ENCODE measurements at places on chromosomes 4 and X. TPM values are rescaled to one million over a fixed set of nuclear protein-coding genes. Genes with fewer than 3 reads are reported as not detected.

- no peak for DNase-seq
Observed at GRCh38 chrX:32545101-32545500, 666.2 kb downstream of the DMD start.

Gene ARHGAP6
- total RNA-seq, result 4.4 TPM

DNA sequence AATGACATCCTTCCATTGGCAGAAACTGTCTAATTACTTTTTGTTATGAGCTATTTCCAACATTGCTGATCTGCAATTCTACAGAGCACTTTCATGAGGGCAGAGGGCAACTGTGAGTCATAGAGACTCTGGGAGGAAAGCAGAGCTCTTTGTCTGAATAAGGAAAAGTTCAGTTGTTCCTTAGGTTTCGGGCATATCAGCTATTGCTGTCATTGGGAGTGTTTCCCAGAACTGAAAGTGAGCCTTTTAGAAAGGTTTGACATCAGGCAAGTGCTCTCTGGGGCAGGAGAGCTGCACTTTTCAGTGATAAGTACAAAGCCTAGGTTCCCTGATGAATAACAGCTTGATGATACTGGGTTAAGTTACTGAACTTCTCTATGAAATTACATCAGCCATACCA lies 119.2 kb upstream of the EDNRA start:
- DNase-seq, result peak; percentile 80

GRCh38 chr4:155690044-155690837 lies 23.6 kb downstream of the GUCY1A1 start:
- DNase-seq, result no peak

GRCh38 chr4:120886191-120886590 lies 36.3 kb downstream of the PRDM5 start:
- DNase-seq, result no peak

Gene DCAF4L1
- 0.09 TPM for total RNA-seq

GRCh38 chr4:155572106-155572703 lies 94.4 kb upstream of the GUCY1A1 start:
- no peak for DNase-seq

Gene CTAG1A
- not detected for total RNA-seq

DNA sequence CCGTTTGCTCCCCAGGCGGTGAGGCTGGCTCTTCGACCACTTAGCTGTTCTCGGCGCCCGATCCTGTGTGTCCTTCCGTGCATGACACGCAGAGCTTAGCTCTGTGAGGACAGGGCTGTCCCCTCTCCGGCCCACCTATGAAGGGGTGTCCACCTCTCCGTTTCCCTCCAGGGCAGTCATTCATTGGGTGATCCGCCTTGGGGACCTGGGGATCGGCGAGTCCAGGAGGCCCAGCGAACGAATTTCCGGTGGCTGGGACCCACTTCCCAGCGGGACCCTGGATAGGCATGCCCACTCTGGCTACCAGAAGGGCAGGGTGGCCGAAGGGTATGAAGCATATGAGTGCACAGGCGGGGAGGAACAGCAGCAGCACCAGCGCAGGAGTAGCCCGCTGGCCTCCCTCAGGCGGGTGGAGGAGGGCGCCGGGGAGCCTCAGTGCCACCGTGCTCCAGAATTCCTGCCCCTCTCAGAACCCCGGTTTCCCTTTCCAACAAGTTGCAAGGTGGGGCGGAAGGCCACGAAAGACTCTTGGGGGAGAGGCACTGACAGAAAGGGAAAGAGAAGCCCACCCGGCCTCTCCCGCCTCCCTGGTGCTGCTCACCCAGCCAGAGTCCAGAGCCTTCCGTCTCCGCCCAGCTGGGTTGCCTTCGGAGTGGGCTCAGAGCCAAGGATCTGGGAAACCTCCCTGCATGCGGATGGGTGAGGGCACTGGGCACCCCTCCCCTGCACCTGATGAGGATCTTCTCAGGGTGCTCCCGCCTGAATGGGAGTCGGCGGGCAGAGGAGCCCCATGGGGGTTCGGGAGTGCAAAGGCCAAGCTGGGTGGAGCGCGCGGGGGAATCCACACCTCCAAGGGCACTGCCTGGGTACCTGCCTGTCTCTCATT lies 8.6 kb downstream of the HMX1 start:
- no peak for DNase-seq

Gene CFI
- 6.6 TPM for total RNA-seq

DNA sequence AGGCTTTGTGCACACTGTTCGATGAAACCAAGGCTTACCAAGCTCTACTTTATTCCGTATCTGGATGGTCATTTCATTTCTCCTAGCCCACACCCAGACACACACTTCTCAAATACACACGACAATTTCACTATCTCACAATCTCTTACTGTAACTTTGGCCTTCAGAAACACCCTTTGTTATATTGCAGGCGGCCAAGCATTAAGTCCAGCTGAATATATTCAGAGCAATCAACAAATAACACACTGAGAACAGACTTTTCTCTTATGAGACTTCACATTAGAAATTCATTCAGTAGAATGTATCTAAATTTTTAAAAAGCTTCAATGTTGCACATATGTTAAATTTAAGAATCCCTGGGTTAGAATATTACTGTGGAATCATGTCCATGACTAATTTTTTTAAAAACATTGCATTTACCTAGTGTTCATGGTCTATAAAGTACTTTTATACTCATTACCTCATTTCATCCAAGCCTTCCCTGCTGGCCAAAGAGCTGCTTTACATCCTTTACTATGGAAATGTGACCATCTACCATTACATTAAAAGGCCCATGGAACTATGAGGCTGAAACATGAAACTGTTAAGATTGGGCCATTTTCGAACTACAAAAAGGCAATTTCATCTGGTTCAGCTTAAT lies 10.5 kb upstream of the MAGEB17 start:
- no peak for DNase-seq

Gene P2RY8
- total RNA-seq, result 2.0 TPM

DNA sequence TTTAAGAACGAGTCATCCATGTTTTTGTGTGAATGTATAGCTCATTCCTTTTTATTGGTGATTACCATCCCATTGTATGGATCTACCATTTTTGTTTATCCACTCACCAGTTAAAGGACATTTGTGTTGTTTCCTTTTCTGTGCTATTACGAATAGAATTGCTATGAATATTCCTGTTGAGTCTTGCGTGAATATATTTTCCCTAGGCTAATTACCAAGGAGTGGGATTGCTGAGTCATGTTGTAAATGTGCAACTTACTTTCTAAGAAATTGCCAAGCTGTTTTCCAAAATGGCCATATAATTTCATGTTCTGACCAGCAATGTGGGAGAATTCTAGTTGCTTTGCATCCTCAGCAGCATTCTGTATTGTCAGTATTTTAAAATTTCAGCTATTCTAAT lies 51.3 kb downstream of the YIPF6 start:
- DNase-seq, result no peak

DNA sequence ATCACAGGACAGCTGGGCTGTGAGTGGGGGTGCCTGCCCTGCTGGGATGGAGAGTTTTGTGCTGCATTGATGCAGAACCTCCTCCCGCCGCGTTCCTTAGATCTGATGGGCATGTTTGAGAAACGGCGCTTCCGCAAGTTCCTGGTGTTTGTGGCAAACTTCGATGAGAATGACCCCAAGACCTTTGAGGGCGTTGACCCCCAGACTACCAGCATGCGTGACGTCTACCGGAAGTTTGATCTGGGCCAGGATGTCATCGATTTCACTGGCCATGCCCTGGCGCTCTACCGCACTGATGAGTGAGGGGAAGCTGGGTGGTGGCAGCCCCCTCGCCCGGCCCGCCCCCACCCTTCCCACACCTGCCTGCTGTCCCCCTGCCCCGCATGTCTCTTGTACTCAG lies 2.9 kb downstream of the GDI1 start:
- no peak for DNase-seq

Gene ENPP6
- 0.43 TPM for total RNA-seq

Gene EXOC1
- 53.3 TPM for total RNA-seq
